Stimulated activated CD4-positive, alpha-beta T cell treated with anti-CD3 and anti-CD28 coated beads, Interleukin-1b, Interleukin-23, amount 100 ng/mL, for 48 hours (primary cell): ENCODE measurements at places on chromosomes 1 and 21.

- no peak for DNase-seq
These were observed 631.9 kb downstream of the PLPP3 start for GRCh38 chr1:55947446-55947845.

GRCh38 chr1:99851850-99852454, 1.8 kb downstream of the AGL start:
- no peak for DNase-seq

- peak; percentile 44 for DNase-seq
These were observed 11.9 kb downstream of the MEF2D start for GRCh38 chr1:156488566-156489165.

GRCh38 chr1:61842036-61842435, 99.8 kb downstream of the PATJ start:
- no peak for DNase-seq

- DNase-seq = no peak
These were observed 55.2 kb downstream of the FAM163A start for GRCh38 chr1:179798213-179798863.

DNA sequence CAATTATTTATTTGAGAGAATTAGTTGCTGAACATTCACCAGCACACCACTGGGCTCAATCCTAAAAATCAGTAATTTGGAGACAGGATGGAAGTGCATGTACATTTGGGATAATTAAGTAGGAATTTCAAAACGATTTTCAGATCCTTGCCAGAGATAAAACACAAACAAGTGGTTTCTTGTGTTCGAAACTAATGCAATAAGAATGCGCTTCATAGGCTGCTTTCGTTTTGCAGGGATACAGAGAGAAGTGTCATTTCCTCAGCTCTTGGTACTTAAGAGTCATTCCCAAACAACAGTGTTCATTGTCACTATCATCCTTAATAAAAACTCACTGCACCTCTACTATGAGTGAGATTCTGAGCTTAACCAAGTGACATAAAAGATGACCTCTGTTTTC, 20.6 kb upstream of the USP24 start:
- no peak for DNase-seq

DNA sequence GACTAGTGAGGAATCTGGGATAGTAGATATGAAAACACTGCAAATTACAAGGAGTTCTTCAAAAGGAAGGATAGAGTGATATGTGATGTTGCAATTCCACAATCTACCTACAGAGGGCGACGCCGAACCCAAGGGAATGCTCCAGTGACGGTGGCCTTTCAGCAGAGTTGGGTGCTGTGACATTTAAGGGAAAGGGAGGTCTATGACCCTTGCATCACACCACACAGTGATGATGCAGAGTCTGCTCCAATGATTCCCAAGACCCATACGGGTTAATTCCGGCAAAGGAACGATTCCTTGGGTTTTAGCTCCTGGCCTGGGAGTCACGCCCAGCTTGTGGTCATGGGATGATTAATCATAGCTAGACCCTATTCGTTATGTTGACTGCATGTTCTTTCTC, 123.0 kb upstream of the IGSF21 start:
- DNase-seq = peak; percentile 4

DNA sequence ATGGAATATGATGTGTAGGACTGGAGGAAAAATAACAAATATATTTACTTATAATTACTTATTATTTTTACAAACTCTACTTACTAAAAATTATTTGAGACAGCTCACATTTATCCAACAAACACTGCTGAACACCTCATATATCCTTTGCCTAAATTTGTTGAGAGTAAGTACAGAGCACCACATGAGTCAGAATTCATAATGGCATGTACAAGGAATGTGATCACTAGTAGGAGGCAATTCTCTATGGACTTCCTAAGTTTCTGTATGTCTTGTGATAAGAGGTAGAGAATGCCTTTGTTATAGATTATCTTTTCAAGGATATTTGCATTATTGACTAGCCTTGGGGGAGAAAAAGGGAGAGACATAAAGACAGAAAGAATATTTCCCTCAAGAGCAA, 8.2 kb upstream of the ST6GALNAC3 start:
- DNase-seq = no peak

- no peak for DNase-seq
These were observed 779.7 kb downstream of the USP25 start for GRCh38 chr21:16509476-16509875.

GRCh38 chr21:24255591-24255990, 1351.7 kb downstream of the MRPL39 start:
- DNase-seq = no peak

DNA sequence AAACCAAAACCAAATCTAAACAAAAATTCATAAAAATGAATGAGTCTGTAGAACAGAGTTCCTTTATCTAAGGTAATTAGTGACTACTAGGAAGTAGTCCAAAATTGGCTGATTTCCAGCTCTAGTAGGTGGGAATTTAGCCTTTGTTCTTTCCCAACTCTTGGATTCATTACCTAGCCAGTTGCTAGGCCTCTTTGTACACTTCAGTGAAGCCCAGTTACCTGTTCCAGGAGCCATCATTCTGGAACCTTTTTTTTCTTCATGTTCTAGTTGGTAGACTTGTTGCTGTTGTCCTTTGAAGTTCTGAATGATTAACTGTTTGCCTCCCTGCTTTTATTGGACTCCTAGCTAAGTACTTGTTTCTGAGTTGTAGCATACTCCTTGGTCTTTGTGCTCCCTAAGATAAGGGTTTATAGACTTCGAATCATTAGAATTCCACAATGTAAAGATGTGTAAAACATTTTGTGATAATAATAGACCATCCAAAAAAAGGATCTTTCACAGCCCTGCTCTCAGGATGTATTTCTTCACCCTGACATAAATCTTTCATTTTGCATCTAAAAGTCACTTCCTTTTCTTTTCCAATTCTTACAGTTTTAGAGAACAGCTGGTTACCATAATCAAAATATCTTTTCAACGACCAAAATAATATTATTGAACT, 9.8 kb downstream of the PLA2G4A start:
- no peak for DNase-seq

- no peak for DNase-seq
These were observed 181.2 kb upstream of the SNX7 start for GRCh38 chr1:98480271-98480670.

DNA sequence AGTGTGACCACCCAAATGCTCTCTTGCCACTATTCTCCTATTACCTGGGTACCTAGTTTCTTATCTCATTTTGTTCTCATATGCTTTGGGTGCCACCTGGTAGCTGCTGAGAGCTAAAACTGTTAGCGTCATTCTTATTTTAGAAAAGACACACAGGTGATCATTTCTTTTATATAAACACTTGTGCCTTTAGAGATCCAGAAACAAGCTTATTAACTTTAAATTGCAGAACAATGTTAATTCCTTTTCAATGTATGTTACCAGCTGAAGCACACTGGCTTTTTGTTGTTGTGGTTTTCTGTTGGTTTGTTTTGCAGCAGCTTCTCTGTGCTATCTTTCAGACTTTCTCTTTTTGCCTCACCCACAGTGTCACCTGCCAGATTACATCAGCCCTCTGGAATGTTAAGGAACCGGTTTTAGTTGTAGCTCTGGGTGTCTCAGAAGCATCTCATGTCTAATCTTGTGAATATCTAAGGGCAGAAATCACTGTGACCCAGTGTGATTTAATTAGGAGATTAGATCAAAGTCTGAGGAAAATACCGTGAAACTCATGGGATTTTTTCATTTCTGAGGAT, 43.4 kb upstream of the SLC19A2 start:
- DNase-seq = no peak

- no peak for DNase-seq
These were observed 47.5 kb upstream of the FOXO6 start for GRCh38 chr1:41313661-41314131.

- DNase-seq = peak; percentile 36
These were observed 287.4 kb upstream of the RUNX1 start for GRCh38 chr21:35336534-35336933.

DNA sequence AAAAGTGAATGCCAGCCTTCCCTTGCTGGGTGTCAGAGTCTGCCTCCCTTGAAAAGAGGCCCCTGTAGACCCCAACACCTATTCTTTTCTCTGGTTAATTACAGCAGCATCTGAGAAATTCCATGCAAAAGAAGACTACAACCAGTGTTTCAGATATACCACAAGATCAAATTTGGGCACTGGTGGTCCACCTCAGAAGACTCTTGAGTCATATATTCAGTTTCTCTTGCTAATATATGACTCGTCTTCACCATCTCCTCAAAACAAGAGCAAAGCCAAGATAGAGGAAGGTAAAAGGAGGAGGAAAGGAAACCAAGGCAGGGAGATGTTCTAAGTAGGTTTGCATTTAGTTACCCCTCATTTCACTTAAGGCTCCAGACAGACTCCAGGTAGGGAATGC, 259.9 kb downstream of the ZNF648 start:
- no peak for DNase-seq

DNA sequence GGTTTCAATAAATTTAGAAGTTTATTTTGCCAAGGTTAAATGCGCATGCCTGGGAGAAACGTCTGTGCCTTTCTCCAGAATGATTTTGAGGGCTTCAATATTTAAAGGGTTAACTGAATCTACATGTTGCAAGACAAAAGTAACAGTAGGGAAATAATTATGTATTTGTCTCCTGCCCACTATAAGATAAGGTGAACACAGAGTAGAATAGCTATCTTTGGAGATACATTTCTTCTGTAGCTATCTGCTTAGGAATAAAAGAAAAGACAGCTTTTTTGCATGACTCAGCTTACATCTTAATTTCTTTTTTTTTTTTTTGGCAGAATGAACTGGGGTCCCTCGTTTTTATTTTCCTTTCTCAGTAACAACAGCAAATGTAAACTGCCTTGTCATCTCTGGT, 1351.6 kb downstream of the AMY1C start:
- DNase-seq = no peak

DNA sequence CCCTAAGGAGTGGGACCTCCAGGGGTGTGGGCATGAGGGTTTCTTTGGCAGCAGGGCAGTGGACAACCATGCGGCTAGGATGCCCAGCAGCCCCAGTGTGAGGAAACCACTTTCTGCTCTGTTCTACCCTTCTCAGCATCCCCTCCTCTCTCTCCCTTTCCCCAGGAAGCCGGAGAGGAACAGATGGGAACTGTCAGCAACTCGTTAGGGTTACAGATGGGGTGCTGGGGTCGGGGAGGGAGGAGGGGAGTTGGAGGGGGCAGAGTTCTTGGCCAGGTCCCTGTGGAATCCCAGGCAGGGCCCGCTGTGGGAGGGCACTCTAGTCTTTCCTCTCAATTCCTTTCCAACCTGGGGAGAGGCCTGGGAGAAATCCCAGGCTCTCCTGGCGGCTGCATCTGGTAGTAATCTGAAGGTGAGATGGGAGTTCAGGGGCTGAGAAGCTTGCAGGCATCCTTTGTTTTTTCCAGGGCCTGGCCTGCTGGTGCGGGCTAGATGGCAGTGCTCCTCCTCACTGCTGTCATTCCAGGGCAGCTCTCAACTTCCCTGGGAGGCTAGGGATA, 93.9 kb upstream of the CSF3R start:
- no peak for DNase-seq

GRCh38 chr1:58570817-58571216, 6.2 kb downstream of the TACSTD2 start:
- no peak for DNase-seq

- DNase-seq = no peak
These were observed 859.5 kb downstream of the USP25 start for GRCh38 chr21:16589006-16589898.

- DNase-seq = no peak
These were observed 40.3 kb downstream of the XPR1 start for GRCh38 chr1:180672105-180672504.

- DNase-seq = no peak
These were observed 69.1 kb upstream of the ZP4 start for GRCh38 chr1:237959838-237960237.

DNA sequence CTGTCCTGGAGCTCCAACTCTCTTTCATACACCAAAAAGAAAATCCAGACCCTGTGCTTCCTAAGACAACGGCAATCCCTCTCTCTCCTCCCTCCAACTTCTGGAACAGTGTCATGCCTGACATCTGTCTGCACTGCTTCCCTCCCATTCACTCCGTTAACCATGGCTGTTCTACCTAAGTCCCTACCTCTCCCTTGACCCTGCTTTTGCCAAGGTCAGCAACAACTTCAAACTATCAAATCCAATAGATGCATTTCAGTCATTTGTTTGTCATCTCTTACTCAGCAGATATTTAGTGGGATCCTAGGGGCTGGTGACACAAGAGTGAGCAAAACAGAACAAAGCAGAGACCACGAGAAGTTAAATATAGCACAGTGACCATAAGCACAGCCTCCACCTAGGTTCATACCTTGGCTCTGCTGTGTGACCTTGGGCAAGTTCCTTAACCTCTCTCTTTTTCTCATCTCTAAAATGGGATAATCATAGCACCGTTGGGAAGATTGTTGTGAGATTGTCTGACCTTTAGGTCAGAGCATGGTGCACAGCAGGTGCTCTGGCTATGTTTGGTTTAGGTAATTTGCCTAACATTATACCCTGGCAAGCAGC, 88.9 kb downstream of the TMEM53 start:
- no peak for DNase-seq

DNA sequence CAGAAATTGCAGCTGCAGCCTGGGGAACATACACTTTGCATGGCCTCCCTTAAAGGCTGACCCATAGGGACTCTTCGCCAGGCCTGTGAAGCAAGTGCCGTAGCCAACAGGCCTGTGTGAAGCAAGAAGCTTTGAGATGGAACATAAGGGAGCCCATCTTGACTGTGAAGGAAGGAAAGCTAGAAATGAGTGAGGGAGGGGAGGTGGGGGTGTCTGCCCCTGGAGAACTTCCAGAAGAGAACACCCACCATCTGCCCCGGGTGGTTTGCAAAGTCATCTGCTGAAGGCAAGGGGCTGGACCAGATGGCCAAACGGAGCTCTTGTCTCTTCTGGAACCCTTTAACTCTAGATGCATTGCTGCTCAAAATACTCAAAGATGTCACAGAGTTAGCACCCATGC, 103.3 kb upstream of the GRIK3 start:
- DNase-seq = no peak

GRCh38 chr1:85275701-85276214, 674 bp downstream of the BCL10 start:
- DNase-seq = no peak

DNA sequence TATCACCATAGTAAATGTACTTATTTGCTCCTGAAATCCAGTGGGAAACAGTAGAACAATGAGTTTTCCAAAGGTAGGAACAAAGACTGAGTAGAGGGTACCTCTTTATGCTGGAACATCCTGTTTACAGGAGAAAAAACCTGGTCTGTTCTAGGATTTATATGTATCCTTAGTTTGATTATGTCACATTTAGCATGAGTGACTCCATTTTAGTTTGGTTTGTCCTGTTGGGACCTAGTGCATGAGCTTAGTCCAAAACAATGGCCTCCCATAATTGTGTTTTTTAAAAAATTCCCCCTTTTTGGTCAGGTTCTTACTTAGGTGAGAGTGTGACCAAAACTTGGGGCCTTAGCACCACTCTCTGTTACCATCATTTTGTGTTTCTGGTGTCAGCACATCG, 3.5 kb upstream of the MRPL55 start:
- no peak for DNase-seq

DNA sequence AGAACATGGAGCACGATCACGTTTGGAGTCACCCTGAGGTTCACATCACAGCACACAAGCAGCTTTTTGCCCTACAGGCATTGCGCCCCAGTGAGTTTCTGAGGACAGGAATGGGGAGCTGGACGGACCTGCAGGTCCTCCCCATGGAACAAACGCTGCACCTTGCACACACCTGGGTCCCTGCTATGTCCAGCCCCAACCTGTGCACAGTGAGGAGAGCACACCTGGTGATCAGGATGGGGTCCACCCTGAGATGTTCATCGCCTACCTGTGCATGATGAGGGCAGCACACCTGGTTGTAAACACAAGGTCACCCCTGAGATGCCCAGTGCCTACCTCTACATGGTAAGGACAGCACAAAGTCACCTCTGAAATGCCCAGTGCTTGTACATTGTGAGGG, 45.9 kb downstream of the TCP10L start:
- no peak for DNase-seq

GRCh38 chr1:94013367-94013878, 104.2 kb upstream of the GCLM start:
- no peak for DNase-seq
